Fibroblast of villous mesenchyme (primary cell): ENCODE measurements at places on chromosomes 1 and 21. TPM values are rescaled to one million over a fixed set of nuclear protein-coding genes. Genes with fewer than 3 reads are reported as not detected.

CYP4A22 gene
- not detected in 2 replicates for total RNA-seq

CEP85 gene
- total RNA-seq, result 9.3 and 13.0 TPM in 2 replicates

IPP gene
- total RNA-seq, result 9.0 and 14.7 TPM in 2 replicates

SFN gene
- 0.32 and 0.43 TPM in 2 replicates for total RNA-seq

IVNS1ABP gene
- 35.4 and 76.0 TPM in 2 replicates for total RNA-seq

MT1HL1 gene
- total RNA-seq, result not detected in 2 replicates

BNIPL gene
- under 0.01 TPM in 2 replicates for total RNA-seq

COL11A1 gene
- total RNA-seq, result 18.6 and 19.6 TPM in 2 replicates

RAB4A gene
- total RNA-seq, result 17.1 and 18.6 TPM in 2 replicates

FCRL1 gene
- total RNA-seq, result not detected in 2 replicates

C1orf74 gene
- 3.0 and 3.5 TPM in 2 replicates for total RNA-seq

ACTN2 gene
- not detected in 2 replicates for total RNA-seq

HES3 gene
- not detected in 2 replicates for total RNA-seq

FCN3 gene
- not detected in 2 replicates for total RNA-seq

PKLR gene
- total RNA-seq, result not detected in 2 replicates

GBP6 gene
- total RNA-seq, result under 0.01 TPM in 1 of 2 replicates, not detected in the other

GJA4 gene
- not detected in 2 replicates for total RNA-seq

ZFYVE9 gene
- 23.8 and 41.9 TPM in 2 replicates for total RNA-seq

ADGRL2 gene
- 11.6 and 15.1 TPM in 2 replicates for total RNA-seq

CYP4B1 gene
- total RNA-seq, result not detected in 2 replicates

CLEC20A gene
- not detected in 2 replicates for total RNA-seq

SNX7 gene
- 51.2 and 52.7 TPM in 2 replicates for total RNA-seq

OR6N1 gene
- not detected in 2 replicates for total RNA-seq

CFAP74 gene
- not detected in 2 replicates for total RNA-seq

LCE1B gene
- total RNA-seq, result not detected in 2 replicates

DMRTA2 gene
- total RNA-seq, result 0.32 and 1.3 TPM in 2 replicates

LPGAT1 gene
- 59.9 and 73.4 TPM in 2 replicates for total RNA-seq

RHCE gene
- under 0.01 TPM in 2 replicates for total RNA-seq

CCDC24 gene
- total RNA-seq, result 3.5 and 4.7 TPM in 2 replicates

OMA1 gene
- 10.6 and 26.8 TPM in 2 replicates for total RNA-seq

TMIGD3 gene
- under 0.01 and 0.43 TPM in 2 replicates for total RNA-seq

BARHL2 gene
- not detected in 2 replicates for total RNA-seq

EDN2 gene
- total RNA-seq, result 0.32 TPM in 1 of 2 replicates, not detected in the other

TMEM53 gene
- 6.4 and 7.3 TPM in 2 replicates for total RNA-seq

CRNN gene
- not detected in 2 replicates for total RNA-seq

PIGP gene
- total RNA-seq, result 4.5 and 11.2 TPM in 2 replicates

CFAP141 gene
- not detected in 2 replicates for total RNA-seq
